ENCODE measurements at places on chromosomes 4 and X. TPM values are rescaled to one million over a fixed set of nuclear protein-coding genes. Genes with fewer than 3 reads are reported as not detected.

DNA sequence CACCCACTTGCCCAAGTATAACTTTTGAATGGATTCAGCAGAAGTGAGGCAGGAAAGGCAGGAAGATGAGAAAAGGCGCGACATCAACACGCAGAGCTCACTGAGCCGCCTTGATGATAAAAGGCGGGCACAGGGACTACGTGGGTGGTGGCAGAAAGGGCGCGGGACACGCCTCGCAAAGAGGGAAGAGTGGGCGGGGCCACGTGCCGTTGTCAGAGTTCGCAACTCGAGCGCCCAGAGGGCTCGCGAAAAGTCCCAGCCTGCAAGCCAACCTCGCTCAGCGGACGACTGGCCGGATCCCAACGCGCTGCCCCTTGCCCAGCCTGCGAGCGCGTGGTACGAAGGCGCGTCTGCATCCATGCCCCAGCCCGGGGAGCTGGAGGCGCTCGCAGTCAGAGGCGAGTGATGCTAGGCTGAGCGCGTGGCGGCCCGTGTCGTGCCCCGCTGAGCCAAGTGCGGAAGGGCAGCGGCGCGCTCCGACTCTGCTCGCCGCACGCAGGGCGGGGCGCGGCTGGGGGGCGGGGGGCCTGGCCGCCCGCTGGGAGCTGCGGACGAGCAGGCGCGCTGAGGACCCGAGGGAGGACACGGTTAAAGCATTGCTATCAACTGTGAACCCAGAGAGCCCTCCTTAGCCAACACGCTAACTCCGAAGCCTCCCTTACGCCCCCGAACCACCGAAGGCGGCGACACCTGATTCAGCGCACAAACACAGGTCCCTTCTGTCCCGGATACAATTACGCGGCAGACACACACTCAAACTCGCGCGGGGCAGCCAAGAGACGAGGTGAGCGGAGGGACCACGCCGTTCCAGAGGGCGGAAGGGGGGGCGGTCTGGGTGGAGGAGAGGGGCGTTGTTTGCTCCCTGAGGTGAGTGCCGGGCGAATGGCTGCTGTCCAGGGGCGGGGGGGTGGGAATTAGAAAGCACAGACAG, at the start of gene UGT8:
Gene UGT8, plus strand, starts transcription at position 617 of the 931 bp plus-strand sequence. CDS start 24,074 bp downstream, outside the sequence.
- DNase-seq: peak; percentile 11

DNA sequence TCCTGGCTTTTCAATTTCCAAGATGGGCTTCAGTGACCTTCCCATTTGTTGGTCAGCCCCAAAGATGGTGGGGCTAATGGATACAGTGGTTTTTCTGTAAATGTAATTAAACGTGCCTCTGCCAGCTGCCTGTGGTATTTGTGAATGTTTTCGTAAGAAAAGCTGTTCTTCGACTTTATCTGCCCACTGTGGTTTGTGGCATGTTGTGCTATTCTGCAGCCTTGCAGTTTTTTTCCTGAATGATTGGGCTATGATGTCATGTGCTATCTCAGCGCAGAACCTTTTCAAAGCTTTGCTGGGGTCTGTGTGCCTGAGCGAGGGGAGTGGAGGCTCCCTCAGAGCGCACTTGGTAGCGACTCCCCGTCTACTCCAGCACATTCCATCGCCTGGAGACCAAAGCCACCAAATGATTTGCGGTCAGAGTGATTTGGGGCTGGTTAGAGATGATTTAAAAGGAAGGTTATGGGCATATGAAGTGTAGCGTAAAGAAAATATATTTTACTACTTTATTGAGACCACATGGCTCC, 137.5 kb downstream of the PALLD start:
- peak; percentile 86 for DNase-seq

GRCh38 chrX:41350150-41350975, 16.4 kb downstream of the DDX3X start:
- DNase-seq: no peak

DNA sequence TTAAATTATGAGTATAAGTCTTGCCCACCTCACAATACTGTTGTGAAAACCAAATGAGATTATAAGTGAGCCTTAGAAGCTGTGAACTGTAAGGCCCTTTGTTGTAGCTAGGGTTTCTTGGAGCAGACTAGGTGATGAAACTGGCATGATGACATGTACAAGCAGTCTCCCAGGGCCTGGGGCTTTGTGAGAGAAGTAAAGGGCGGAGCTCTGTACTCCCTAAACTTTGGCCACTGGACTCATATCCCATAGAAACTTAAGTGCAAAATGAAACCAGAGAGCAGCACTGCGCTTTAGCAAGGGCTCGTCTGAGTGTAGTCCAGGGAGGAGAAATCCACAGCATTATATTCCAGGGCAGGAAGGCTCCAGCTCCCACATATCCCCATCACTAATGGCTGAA, 385.6 kb upstream of the FGF16 start:
- no peak for DNase-seq

- no peak for DNase-seq
Measured at GRCh38 chr4:137393044-137393443, 139.2 kb downstream of the PCDH18 start.

DNA sequence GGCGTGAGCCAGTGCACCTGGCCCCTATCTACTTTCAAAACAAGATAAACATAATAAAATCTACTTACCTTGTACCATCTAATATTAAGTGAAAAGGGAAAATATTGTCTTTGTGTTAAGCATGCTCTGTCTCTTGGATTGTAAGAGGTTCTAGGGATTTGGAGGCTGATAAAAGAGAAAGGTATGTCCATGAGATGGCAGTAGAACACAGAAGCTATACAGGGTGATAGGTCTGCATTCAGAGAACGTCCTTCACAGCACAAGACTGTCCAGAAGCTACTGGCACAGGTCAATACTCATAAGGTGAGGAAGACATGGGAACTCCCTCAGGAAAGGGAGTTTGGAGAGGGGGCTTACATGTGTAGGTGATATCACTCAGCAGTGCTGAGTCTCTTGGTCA, 135.5 kb downstream of the TMEM47 start:
- DNase-seq: no peak

DNA sequence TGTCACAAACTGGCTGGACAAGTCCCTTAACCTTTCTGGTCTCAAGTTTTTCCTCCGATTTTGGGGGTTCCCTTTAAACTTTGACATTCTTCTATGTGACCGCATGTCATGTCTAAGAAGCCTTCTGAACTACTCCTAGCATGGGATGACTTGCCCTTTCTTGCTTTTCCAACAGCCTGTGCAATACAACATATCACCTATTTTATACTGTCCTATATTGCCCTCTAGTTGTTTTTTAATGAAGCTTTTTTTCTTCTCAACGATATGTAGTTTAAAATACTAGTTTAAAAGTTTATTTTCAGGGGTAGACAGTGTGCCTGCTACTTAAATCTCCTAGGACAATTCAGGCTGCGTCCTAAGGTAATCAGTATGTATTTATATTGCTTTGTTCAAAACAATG, 1.0 kb upstream of the IGBP1 start:
- no peak for DNase-seq

DNA sequence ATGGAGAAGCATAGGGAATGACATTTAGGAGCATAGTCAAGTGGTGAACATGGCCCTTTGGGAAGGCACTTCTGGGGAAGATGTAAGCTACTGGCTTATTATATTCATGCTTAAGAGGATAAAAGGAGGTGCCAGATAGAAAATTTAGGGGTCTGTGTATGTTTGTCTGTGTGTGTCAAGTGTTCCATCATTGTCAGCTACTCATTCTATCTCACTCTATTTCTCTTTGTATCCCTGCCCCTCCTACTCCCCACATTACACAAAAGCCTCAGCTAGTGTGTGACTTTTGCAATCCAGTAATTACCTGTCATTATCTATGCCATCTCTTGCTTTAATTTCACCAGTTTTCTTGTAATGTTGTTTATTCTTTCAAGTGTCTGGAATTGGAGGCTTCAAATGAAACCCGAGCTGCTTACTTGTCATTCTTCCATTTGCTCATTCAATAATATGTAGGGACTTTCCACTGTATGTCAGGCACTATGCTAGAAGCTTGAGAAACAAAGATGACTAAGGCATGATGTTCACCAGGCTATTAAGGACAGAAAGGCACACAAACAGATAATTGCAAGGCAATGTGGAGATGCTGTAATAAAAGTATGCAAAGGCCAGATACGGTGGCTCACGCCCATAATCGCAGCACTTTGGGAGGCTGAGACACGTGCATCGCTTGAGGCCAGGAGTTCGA, 229.8 kb upstream of the TEX13C start:
- DNase-seq: peak; percentile 22

DNA sequence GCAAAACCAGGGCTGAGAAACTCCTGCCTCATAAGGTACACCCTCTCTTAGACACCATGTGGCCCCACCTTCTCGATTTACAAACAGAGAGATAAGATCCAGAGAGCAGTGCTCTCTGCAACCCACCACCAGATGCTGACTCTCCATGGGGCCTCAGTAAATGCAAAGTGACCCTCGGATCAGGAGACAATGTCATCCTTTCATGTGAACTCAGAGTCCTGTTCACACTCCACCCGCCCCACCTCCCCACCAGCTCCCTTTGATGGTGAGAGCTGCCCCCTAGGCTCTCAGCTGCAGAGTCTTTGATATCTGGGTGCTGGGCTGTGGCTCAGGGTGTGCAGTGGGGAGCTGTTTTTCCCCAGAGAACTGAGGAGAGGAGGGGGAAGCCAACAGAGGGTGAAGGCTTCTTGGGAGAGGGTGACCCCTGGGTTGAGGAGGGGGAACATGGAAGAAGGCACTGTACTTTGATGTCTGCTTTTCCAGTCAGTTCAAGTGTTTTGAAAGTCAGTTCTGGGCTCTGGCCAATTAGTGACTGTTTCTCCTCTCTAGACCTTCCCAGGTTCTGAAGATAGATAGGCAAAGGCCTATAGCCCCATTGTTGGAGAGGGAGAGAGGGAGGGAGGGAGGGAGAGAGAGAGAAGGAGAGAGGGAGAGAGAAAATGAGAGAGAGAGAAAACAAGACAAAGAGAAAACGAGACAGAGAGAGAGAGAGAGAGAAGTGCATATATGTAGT, 88.2 kb downstream of the SCD5 start:
- no peak for DNase-seq

GRCh38 chr4:169485791-169486742, 126.3 kb downstream of the NEK1 start:
- DNase-seq: no peak

GRCh38 chr4:5371415-5372190, 320.3 kb downstream of the STK32B start:
- peak; percentile 47 for DNase-seq

- DNase-seq: peak; percentile 0
Measured at GRCh38 chrX:149032449-149032848, 472.7 kb downstream of the IDS start.

DNA sequence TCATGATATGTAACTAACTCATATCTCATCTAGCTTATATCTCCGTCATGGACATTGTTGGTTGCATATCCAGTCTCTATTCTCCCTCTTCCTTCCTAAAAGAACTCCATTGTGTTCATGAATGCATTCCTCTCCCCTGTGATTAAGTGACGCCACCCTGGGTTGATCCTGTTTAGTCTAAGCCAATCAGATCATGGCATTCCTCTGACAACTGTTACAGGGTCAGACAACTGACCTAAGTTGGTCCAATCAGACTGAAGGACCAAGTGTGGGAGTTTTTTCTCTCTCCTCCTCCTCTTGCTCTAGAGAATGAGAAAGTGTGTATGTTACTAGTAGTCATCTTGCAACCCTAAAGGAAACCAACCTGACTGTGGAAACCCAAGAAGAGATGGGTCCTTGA, 3.6 kb downstream of the APOO start:
- no peak for DNase-seq

GRCh38 chrX:2501559-2502102, 855 bp upstream of the DHRSX start:
- DNase-seq: no peak

GRCh38 chr4:38069271-38069760, 109.1 kb downstream of the PTTG2 start:
- DNase-seq: no peak

GRCh38 chrX:48737940-48738339, 23.6 kb upstream of the GLOD5 start:
- no peak for DNase-seq

DNA sequence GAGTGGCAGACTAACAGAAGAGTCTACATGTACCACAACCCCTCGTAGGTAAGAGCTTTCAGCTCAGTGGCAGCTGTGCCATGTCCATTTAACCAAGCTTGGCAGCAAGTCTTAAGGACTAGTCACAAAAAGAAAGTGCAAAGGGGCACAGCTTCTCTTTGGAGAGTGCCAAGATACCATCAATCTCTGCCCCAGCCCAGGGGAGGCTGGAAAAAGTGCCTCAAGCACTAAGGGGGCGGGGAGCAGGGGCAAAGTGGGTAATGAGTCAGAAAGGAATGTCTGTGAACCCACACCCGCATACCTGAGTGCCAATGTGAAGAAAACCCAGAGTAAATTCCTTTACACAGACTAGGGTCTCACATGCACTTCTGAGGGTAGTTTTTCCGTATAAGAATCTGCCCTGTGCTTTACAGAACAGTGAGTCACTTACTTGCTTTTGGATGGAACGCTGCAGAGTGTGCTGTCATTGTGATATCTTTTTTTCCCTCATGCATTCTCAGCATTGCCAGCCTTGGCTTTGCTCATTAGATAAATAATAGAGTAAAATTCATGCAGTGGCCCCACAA, 219.8 kb downstream of the ZNF674 start:
- DNase-seq: peak; percentile 80

DNA sequence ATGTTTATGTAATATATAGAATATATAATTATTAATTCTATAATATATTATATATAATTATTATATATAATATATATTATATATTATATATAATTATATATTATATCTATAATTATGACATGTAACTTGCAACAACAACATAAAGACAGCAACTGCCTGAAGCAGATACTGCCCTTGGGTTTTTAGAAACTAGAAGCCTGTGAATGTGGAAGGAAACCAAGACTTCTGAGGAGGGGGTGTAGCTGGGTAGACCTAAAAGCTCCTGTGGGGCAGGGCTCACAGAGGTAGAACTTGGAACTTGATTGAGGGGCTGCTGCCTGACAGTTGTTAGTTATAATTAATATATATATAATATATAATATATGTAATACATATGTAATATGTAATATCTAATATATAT, 167.2 kb upstream of the SLIT2 start:
- DNase-seq: no peak

GRCh38 chrX:13001097-13001496, 26.2 kb downstream of the TMSB4X start:
- DNase-seq: no peak

GRCh38 chr4:26133840-26134239, 187.0 kb upstream of the RBPJ start:
- no peak for DNase-seq

The TEX11 gene
- total RNA-seq: not detected

The GPRASP1 gene
- 0.10 TPM for total RNA-seq

The ALB gene
- total RNA-seq: not detected

The GBA3 gene
- not detected for total RNA-seq

The ARHGAP36 gene
- not detected for total RNA-seq

The KLF8 gene
- not detected for total RNA-seq

The ADRA2C gene
- total RNA-seq: 7.8 TPM

The EDA gene
- total RNA-seq: not detected

All from MG63 (cell line).